ENCODE measurements at places on chromosomes 4 and X.

DNA sequence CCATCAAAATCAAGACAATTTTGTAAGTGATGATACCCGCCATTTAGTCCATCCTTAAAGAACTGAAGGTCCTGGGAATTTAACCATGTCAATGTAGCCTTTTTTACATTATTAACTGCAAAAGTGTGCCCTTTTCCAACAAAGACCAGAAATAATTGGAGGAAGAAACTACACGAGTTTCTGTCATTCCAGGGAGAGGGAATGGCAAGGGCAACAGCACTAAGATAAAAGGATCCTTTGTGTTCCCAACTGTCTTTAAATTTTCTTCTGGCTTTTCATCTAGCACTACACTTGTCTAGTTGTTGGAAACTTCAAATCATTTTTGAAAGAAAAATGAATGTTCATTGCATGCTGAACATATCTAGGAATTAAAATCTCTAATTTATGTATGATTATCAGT lies 286.2 kb downstream of the GALNTL6 start:
- no peak overlapping the region for H3K4me3 ChIP-seq
- DNase-seq = no peak
- H3K27ac ChIP-seq = no peak overlapping the region
- H3K27me3 ChIP-seq = no peaks in the 10 kb centered on the region

DNA sequence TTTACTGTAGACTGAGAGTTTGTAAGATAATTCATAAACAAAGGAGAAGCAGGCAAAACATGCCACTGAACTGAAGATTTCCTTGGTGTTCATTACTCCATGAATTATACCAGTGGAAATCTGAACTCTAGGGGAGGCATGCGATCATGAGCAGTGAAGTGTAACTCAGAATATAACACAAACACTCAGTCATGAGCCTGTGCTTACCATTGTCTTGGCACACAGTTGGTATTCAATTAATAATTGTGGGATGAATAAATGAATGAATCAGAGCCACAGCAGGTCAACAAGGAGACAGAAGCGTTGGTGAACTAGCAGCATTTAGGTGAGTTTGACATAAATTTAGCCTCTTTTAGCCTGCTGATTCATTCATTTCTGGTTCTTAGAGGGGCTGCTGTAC lies 263.5 kb upstream of the DKK2 start:
- no peak overlapping the region for H3K27ac ChIP-seq
- no peak for DNase-seq
- no peaks in the 10 kb centered on the region for H3K27me3 ChIP-seq
- H3K36me3 ChIP-seq = no peaks in the 10 kb centered on the region

DNA sequence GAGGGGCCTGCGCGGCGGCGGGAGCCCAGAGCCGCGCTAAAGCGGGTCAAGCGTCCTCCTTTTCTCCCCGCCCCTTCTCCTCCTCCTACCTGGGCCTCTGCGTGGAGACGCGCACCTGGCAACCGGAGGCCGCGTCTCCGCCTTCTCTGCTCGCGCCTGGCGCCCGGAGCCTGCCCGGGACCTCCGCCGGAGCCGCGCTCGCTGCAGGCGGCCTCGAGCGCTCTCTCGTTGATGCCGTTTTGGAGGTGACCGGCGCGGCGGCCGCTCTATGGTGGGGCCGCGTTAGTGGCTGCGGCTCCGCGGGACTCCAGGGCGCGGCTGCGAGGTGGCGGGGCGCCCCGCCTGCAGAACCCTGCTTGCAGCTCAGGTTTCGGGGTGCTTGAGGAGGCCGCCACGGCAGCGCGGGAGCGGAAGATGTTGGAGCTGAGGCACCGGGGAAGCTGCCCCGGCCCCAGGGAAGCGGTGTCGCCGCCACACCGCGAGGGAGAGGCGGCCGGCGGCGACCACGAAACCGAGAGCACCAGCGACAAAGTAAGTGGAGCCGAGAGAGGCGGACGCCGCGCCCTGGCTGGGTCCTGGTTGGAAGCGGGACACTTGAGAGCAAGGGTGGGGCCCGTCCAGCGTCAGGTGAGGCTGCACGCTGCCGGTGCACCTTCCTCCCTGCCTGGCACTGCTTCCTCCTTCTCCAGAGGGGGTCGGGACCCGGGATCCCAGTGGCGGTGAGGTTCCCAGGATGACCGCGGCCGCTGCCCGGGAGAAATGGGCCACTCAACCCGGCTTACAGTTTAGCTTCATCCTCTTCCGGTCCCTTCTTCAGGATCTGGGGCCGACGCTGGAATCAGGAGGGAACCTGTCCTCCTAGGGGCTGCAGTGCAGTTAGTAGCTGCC lies at the start of gene CDS1:
TSS of gene CDS1 (plus strand) at position 140 of the 888 bp plus-strand sequence. CDS start at position 415, 275 bp downstream.
- H3K4me3 ChIP-seq = peak within 1 kb of the TSS; percentile 61
- peaks cover 4% of the 10 kb centered on the region for H3K4me1 ChIP-seq
- peak within 1 kb of the TSS; percentile 85 for H3K27ac ChIP-seq
- H3K27me3 ChIP-seq = no peaks in the 10 kb centered on the region

DNA sequence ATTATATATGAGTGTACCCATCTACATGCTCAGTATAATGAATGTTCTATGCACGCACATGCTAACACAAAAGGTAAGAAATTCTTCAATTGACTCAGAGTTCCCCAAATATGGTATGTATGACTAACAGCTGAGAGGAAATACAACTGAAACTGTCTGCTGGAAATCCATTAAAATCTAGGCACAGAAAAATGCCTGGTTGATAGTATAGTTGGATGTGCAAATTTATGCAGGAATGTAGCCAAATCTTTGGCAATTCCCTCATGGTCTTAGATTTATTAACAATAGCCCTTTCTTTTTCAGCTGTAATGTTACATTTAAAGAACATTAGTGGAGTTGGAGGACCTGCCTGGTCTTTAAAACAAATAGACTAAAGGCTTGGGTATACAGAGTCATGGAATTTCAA lies 5.5 kb downstream of the CAMK2D start:
- no peak overlapping the region for H3K27ac ChIP-seq
- no peak for DNase-seq
- H3K27me3 ChIP-seq = no peaks in the 10 kb centered on the region
- H3K4me1 ChIP-seq = peaks cover 31% of the 10 kb centered on the region
- H3K4me3 ChIP-seq = no peak overlapping the region

- no peak overlapping the region for H3K4me3 ChIP-seq
- no peaks in the 10 kb centered on the region for H3K27me3 ChIP-seq
- no peaks in the 10 kb centered on the region for H3K36me3 ChIP-seq
- no peak overlapping the region for H3K27ac ChIP-seq
- DNase-seq = no peak
These were observed 1872.6 kb downstream of the ARAP2 start for GRCh38 chr4:34371676-34372075.

DNA sequence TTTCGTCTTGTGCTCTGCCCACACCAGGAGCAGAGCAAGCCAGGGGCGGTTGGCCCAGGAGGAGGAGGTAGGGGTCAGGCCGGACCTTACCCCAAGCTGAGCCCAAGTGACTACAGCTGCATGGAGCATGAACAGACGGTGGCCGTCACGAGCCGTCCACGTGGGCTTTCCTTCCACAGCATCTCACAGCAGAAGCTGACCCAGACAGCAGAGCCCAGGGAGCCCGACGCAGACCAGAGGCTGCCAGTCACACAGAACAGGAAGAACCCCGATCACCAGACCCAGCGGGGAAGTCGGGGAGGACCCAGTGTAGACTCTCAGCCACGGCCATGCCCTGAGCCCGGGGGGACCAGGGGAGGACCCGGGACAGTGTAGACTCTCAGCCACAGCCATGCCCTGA lies 58.0 kb downstream of the FAM53A start:
- H3K27me3 ChIP-seq = no peaks in the 10 kb centered on the region
- no peaks in the 10 kb centered on the region for H3K36me3 ChIP-seq
- no peaks in the 10 kb centered on the region for H3K4me1 ChIP-seq
- H3K4me3 ChIP-seq = no peak overlapping the region
- no peak for DNase-seq
- H3K27ac ChIP-seq = no peak overlapping the region

DNA sequence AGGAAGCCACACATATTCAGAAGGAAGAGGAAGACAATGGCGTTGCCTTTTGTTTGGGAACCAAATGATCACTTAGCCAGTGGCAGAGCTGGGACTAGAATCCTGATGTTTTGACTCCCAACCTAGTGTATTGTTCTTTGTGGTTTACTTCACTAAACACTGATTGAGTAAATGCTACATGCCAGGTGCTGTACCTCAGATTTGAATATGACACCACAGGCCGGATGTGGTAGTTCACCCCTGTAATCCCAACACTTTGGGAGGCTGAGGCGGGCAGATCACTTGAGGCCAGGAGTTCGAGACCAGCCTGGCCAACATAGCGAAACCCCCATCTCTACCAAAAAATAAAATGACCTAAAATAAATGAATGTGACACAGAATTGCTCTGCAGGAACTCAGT lies 8.4 kb downstream of the NDUFA1 start:
- H3K4me3 ChIP-seq = no peak overlapping the region
- peaks cover 16% of the 10 kb centered on the region for H3K36me3 ChIP-seq
- no peaks in the 10 kb centered on the region for H3K27me3 ChIP-seq
- H3K27ac ChIP-seq = no peak overlapping the region

DNA sequence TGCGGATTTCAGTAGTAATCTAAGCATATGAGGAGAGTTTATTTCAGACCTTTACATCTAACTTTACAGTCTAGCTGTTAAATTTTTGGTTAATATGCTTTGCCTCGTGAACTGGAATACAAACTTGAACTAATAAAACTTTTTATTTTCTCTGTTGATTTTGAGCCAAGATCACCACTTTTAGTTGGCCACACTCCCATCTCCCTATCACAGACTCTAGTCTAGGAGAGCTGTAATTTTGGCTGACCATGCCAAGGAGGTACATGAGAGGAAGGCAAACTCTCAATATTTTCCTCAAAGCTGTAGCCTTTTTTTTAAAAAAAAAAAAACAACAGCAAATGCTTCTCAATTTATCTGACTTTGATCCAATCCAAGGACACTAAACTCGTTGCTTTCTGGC lies 597.5 kb upstream of the PCDH7 start:
- H3K27me3 ChIP-seq = no peaks in the 10 kb centered on the region
- H3K36me3 ChIP-seq = no peaks in the 10 kb centered on the region
- H3K4me1 ChIP-seq = no peaks in the 10 kb centered on the region
- H3K27ac ChIP-seq = no peak overlapping the region

DNA sequence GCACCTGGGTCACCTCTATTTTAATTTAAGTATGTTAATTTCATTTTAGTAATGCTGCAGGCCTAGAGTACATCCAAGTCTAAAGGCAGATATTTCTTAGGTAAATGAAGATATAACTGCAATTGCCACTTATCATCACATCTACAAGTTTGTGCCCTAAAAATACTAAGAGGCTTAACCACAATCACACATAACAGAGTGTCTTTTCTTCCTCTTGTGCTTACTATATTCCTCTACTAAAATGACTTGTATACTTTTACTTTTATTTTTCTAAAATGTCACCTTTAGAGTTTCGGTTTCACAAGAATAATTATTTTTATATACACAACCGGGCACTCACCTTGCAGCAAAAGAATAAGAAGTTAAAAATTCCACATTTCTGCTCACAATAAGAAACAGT lies 77.9 kb downstream of the EFHC2 start:
- no peaks in the 10 kb centered on the region for H3K4me1 ChIP-seq
- H3K27me3 ChIP-seq = no peaks in the 10 kb centered on the region
- no peak overlapping the region for H3K27ac ChIP-seq
- H3K4me3 ChIP-seq = no peak overlapping the region
- no peaks in the 10 kb centered on the region for H3K36me3 ChIP-seq
- no peak for DNase-seq

GRCh38 chr4:83112678-83113428 lies 1.7 kb downstream of the PLAC8 start:
- H3K4me1 ChIP-seq = peaks cover 8% of the 10 kb centered on the region
- H3K27ac ChIP-seq = peak overlapping the region; percentile 63
- peak overlapping the region; percentile 32 for H3K4me3 ChIP-seq
- no peaks in the 10 kb centered on the region for H3K27me3 ChIP-seq
- no peak for DNase-seq

DNA sequence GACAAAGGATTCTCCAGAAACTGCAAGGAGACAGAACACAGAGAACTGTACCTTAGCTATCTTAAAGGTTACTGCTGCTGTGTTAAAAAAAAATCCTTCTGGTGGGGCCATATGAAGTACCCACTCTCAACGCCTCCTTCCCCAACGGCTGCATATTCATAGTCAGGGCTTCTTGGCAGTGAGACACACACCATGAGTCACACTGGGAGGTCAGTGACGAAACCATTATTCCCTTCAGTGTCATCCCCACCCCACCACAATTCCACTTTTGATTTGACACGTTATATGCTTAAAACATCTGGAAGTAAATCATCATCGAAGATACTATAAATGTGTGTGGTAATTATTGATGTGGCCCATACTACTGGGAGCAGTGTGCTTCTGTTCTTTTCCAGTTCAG lies 271.5 kb downstream of the LDB2 start:
- H3K4me3 ChIP-seq = no peak overlapping the region
- no peak for DNase-seq
- no peaks in the 10 kb centered on the region for H3K36me3 ChIP-seq
- H3K27me3 ChIP-seq = no peaks in the 10 kb centered on the region

GRCh38 chr4:170675568-170676262 lies 586.0 kb upstream of the AADAT start:
- no peak overlapping the region for H3K27ac ChIP-seq
- H3K4me1 ChIP-seq = no peaks in the 10 kb centered on the region
- H3K36me3 ChIP-seq = no peaks in the 10 kb centered on the region

- H3K36me3 ChIP-seq = no peaks in the 10 kb centered on the region
- H3K27ac ChIP-seq = no peak overlapping the region
- no peaks in the 10 kb centered on the region for H3K4me1 ChIP-seq
- no peaks in the 10 kb centered on the region for H3K27me3 ChIP-seq
- no peak for DNase-seq
- H3K4me3 ChIP-seq = no peak overlapping the region
These were observed 72.1 kb downstream of the COL4A5 start for GRCh38 chrX:108511721-108512120.

GRCh38 chr4:77043507-77044136 lies 32.2 kb downstream of the CCNI start:
- no peak overlapping the region for H3K4me3 ChIP-seq
- H3K27ac ChIP-seq = no peak overlapping the region
- no peak for DNase-seq

- H3K4me3 ChIP-seq = no peak overlapping the region
- no peaks in the 10 kb centered on the region for H3K27me3 ChIP-seq
These were observed 469.2 kb upstream of the DIPK2B start for GRCh38 chrX:45669715-45670340.

All from upper lobe of right lung (tissue), 1 donor.